ENCODE measurements at places on chromosomes 12 and 14.

GRCh38 chr12:6088921-6089747 is 35.3 kb downstream of the VWF start:
- no peak for DNase-seq

- peak; percentile 21 for DNase-seq
Measured at GRCh38 chr12:82359115-82359478, 768 bp downstream of the METTL25 start.

- no peak for DNase-seq
Measured at GRCh38 chr12:76519538-76519937, 40.0 kb downstream of the OSBPL8 start.

DNA sequence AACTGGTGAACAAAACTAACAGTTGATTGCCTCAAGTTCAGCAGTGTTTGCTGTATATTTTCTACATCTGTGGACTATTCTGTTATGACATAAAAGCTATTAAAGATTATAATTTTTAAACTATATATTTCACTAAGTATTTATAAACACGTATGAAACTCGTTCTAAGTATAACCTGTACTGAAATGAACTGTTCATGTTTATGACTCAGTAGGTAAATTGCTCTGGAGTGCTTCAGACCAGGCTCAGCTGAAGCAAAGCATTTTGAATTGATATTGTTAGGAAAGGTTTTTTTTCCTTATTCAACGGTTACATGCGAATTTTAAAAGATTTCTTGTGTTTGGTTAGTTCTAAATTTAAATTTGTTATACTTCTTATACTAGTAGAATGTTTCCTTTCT is 151.3 kb downstream of the RAD51B start:
- no peak for DNase-seq

DNA sequence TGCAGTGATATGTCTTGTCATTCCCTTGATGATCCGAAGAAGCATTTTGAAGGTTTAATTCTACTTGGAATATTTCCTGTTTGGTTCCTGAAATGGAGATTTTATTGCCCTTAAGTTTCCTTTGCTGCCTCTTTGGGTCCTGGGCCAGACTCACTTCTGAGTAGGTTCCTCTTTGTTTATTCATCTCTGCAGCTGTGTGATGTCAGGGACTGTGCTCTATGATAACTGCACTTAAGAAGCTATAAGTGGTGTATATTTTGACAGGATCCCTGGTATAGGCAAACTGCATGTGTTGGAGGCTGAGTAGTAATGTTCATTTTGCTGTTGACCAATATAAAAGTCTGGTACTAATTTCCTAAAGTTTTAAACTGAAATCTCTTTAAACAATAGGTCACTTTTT is at the start of gene KLRC4:
TSS of gene KLRC4 (minus strand) at position 366 of the 400 bp plus-strand sequence. CDS start at position 184, 182 bp downstream.
- DNase-seq, result no peak
